ENCODE measurements at places on chromosomes 2 and 18. TPM values are rescaled to one million over a fixed set of nuclear protein-coding genes. Genes with fewer than 3 reads are reported as not detected.

The BMPR2 gene
- total RNA-seq: 13.7 TPM

The SPIRE1 gene
- total RNA-seq: 25.2 TPM

The HOXD8 gene
- total RNA-seq: not detected

The SOS1 gene
- total RNA-seq: 7.7 TPM

The SCTR gene
- not detected for total RNA-seq

All from hair follicular keratinocyte (primary cell).